ENCODE measurements at places on chromosomes 7 and 10.
A peak's percentile ranks its signal among the peaks of the same experiment; 100 is the strongest.

GRCh38 chr10:23343591-23344240, 881 bp downstream of the C10orf67 start:
- DNase-seq, result no peak

- peak; percentile 81 for DNase-seq
Observed at GRCh38 chr7:141785706-141786552, 4.1 kb upstream of the TAS2R5 start.

- no peak for DNase-seq
Observed at GRCh38 chr10:69736886-69737641, 64.6 kb upstream of the COL13A1 start.

DNA sequence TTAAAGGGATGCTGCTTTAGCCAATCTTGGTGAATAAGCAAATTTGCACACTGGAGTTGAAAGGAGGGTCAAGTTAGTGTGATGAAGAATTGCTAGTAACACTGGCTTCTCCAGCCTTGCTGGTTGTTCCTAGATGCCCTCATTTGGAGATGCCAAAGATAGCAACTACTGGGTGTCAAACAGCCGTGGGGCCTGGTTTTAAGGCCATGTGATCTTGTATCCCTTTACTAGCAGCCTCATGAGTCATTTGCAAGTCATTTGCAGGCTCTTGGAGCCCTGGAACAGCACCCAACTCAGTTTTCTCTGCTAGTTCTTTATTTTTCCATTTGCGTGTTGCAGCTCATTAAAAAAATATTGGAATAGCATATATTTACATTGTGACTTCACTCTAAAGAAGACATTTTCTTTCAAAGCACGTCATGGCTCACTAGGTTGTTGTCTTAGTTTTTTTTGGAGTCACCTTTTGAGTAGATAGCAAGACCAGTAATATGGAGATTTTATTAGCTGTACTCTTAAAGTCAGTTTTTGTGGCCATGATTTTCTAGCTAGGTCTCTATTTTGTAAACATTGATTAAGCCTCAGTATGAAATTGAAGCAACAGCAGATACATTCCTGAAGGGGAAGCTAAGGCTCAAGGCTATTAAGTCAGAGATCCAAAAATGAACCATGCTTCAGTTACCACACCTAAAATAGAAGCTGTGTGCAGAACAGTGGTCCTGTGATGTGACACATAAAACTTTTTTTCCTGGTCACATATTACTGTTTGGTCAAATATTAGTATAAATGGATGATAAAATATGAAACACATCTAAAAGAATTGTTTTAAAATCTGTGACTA, 1.3 kb downstream of the LSMEM1 start:
- peak; percentile 28 for DNase-seq

DNA sequence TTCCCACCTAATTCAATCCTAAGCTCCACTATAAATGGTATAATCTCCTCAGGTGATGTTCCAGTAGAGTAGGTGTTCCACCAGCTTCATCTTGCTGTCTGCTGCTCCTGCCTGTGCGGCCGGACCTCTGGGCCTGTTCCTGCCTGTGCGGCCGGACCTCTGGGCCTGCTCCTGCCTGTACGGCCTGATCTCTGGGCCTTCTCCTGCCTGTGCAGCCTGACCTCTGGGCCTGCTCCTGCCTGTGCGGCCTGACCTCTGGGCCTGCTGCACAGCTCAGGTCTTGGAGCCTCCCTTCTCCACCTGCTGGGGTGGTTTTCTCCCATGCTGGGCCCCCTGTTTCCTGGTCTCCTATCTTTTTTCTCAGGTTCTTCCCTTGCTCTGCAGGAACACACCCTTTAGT, 117.8 kb downstream of the USP6NL start:
- no peak for DNase-seq

DNA sequence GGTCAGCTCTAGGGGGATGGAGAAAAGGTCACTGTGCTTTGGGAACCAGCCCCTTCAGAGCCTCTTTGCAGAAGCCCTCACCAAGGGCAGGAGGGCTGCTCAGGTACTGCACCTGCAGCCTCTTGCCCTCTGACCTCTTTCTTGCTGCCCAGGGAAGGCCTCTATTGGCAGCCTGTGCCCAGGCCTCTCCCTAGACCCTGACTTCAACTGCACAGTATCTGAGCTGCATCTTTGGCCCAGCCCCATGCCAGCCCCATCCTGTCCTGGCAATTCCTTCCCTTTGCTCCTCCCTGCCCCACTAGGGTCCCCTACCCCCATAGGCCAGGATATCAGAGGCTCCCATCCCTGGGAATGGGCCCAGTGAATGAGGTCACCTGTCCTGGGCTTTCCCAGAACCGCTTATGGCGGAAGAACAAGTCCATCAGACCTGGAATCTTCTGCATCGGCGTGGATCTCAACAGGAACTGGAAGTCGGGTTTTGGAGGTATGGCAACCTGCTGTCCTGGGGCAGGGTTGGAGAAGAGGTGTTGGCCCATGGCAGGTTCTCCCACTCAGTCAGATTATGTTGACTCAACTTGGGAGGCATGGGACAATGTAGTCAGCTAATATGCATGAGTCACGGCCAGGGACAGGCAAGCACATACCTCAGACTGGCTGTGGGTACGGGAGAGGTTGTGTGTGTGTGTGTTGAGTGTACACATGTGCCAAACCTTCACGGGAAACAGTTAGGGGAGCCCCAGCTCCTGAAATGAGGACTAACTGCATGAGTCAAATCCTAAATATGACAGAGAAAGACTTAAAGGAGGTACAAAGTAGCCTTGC, 17.1 kb upstream of the CPA1 start:
- DNase-seq, result no peak

DNA sequence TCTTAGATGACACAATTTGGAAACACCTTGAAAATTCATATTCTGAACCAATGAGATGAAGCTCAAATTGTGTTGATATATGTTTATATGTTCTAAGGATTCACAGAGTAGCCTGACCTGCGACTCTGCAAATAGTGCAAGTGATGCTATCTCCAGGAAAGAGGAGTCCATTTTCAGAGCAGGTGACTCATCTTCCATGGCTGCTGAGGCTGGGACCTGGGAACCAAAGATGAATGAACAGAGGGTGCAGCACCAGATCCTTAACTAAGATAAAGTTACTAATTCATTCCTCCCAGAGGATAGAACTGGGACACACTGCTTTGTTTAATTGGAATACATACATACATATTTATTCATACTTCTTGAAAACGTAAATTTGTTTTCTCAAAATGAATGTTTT, 240.6 kb upstream of the SEMA3C start:
- no peak for DNase-seq

DNA sequence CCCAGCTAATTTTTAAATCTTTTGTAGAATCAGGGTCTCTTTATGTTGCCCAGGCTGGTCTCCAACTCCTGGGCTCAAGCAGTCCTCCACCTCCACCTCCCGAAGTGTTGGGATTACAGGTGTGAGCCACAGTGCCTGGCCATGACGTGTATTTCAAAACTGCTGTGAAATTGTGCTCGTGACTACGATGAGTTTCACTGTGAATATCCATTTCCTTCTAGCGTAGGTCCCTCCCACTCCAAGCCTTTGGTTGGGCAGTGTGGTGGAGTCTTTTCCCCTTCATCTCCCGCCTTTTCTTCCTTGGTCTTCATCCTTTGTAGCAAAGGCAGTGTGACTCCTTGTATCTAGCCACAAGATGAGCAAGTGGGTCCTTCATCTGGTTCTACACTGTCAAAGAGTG, 56.2 kb downstream of the CUL1 start:
- no peak for DNase-seq

DNA sequence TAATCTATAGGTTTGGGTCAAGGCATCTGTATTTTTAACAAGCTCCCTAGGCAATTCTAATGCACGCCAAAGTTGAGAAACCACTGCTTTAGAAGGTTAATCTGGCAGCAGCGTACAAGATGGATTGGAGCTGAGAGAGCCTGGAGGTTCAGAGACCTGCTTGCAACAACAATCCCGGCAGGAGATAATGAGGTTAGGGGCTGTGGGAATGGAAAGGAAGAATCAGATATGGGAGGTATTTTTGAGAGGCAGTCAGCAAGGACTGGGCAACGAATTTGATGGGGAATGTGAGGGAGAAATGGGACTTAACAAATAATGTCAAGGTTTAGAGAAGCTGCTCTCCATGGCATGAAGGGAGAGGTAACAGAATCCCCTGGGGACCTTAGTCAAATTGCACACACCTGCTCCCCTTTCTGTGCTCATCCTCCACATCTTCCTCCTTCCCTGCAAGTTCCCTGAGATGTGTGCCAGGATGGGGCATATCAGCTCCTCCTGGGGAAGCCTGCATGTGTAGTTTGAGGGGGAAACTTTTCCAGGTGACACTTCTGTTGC, 731.0 kb upstream of the GALNT17 start:
- peak; percentile 50 for DNase-seq

GRCh38 chr7:95660023-95660434, 63.7 kb upstream of the PDK4 start:
- no peak for DNase-seq

GRCh38 chr7:3250725-3251124, 50.3 kb upstream of the SDK1 start:
- DNase-seq, result no peak

GRCh38 chr7:95619517-95619916, 23.2 kb upstream of the PDK4 start:
- DNase-seq, result no peak

GRCh38 chr10:61188691-61189090, 244.7 kb upstream of the RHOBTB1 start:
- DNase-seq, result no peak

- DNase-seq, result no peak
Observed at GRCh38 chr10:14543046-14543903, 212.6 kb upstream of the FRMD4A start.

GRCh38 chr10:21401196-21401595, 124.3 kb downstream of the SKIDA1 start:
- no peak for DNase-seq

- no peak for DNase-seq
Observed at GRCh38 chr7:23542752-23543151, 11.0 kb upstream of the TRA2A start.

GRCh38 chr10:51711519-51711891, 12.1 kb upstream of the CSTF2T start:
- DNase-seq, result no peak

DNA sequence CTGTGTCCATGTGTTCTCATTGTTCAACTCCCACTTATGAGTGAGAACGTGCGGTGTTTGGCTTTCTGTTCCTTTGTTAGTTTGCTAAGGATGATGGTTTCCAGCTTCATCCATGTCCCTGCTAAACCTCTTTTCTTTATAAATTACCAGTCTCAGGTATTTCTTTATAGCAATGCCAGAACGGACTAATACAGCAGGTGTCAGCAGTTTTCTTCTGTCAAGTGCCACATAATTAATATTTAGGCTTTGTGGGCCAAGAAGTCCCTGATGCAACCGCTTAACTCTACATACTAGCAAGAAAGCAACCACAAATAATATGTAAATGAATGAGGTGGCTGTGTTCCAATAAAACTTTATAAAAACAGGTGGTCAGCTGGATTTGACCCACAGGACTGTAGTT, 26.3 kb upstream of the C1QL3 start:
- DNase-seq, result no peak

GRCh38 chr7:151121380-151122170, 35.3 kb downstream of the AGAP3 start:
- no peak for DNase-seq

- DNase-seq, result peak; percentile 98
Observed at GRCh38 chr7:83280671-83281070, 118.0 kb upstream of the PCLO start.

DNA sequence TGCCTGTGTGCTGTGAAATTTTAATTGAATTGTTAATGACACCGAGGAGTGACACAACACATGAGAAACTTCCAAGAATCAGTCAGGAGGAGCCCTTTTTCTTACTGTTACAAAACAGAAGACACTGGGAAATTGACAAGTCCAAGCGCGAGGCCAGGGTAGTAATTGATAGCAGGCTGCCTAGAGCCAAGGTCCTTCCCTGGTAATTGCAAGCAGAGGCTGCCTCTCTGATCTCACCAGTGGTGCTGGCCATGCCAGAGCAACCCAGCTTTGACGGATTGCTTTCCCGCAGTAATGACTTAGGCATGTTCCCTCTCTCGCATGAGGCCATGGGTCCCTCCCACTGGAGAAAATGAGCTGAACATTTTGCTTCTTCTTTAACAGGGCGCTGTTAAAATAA, 111.5 kb downstream of the LRMDA start:
- DNase-seq, result no peak

GRCh38 chr7:7254908-7255307, 72.6 kb downstream of the C1GALT1 start:
- no peak for DNase-seq

GRCh38 chr7:47517821-47518480, 64.0 kb downstream of the TNS3 start:
- DNase-seq, result no peak

GRCh38 chr10:104202231-104202630, 29.9 kb downstream of the CFAP43 start:
- DNase-seq, result no peak

GRCh38 chr7:82726038-82726800, 282.6 kb upstream of the CACNA2D1 start:
- no peak for DNase-seq

DNA sequence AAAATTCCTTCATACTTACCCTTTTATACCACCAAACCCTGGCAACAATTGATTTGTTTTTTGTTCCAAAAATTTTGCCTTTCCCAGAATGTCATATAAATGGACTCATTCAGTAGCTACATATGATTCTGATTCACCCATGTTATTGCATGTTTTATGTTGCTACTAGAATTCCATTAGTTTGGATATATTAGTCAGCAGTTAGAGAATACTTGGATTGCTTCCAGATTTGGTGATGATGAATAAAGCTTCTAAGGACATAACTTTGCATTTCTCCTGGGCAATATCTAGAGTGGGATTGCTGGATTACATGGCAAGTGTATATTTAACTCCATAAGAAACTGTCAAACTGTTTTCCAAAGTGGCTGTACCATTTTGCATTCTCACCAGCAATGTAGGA, 806.9 kb downstream of the DNAJB9 start:
- no peak for DNase-seq

DNA sequence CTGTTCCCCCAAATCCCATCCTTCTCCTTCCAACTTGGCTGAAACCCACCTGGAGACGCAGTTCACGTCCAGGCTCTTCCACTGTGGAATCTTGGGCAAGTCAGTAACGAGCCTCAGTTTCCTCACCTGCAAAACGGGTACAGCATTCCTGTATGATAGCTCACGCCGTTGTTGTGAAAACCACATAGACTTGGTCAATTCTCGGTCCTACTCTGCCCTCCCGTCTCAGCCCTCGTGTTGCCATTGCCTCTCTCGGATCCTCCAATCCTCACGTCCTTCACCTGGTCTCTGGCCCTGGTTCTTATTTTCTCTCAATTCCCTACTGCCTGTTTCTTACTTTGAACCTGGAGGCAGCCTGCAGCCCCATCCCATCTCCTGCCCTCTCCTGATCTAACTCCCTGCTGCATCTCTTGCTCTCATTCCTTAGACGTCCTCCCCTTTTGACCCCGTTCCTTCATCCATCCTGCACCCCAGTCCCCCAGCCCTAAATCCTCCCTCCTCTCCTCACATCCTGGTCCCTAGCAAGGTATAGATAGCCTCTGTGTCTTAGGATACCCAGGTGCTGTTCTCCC, 2.0 kb upstream of the MUC12 start:
- no peak for DNase-seq

GRCh38 chr7:127769137-127769536, 117.1 kb downstream of the SND1 start:
- no peak for DNase-seq
